ENCODE measurements at places on chromosomes 6 and 20.

DNA sequence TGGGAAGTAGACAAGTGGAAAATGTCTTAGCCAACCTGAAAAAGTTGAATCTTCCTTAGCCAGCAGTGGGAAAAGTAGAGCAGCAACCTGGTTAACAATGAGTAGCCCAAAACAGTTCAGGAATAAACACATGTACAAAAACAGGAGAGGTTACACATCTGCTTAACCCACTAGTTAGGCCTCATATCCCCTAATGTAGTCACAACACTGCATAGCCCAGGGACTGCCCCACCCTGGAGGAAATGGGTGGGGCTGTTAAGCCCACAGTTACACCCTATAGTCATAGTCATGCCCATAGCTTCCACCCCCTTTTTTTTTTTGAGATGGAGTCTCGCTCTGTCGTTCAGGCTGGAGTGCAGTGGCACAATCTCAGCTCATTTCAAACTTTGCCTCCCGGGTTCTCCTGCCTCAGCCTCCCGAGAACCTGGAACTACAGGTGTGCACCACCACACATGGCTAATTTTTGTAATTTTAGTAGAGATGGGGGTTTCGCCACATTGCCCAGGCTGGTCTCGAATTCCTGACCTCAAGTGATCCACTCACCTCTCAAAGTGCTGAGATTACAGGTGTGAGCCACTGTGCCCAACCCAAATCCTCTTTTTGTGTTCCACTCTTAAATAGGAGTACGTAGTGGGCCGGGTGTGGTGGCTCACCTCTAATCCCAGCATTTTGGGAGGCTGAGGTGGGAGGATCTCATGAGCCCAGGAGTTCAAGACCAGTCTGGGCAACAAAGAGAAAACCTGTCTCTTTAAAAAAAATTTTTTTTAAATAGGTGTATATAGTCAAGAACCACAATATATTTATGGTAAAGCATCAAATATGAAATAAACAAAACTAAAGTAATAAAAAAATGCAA is 24.5 kb downstream of the ILRUN start:
- DNase-seq: peak; percentile 57

- DNase-seq: no peak
Observed at GRCh38 chr6:5151955-5152401, 66.8 kb downstream of the PPP1R3G start.

DNA sequence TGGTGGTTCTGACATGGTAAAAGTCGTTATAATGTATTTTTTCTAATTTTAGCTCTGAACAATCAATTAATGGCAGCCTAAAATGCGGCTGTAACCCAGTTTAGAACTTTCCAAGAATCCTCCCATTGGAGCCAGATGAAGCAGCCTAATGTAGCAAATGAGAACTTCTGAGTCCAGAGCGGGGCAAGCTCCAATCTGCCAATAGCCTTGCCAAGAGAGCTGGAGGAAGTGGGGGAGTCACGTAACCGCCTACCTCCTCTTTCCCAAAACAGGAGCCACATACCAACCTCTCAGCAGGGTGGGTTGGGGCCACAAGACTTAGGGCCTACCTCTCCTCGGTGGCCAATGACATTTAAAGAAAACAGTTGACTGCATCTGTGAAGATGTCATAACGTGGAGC is 230.6 kb downstream of the SOD2 start:
- DNase-seq: no peak

- no peak for DNase-seq
Observed at GRCh38 chr20:61954276-61955021, 111.2 kb downstream of the TAF4 start.

- DNase-seq: peak; percentile 18
Observed at GRCh38 chr20:53216856-53217576, 244.9 kb downstream of the TSHZ2 start.

GRCh38 chr6:154613137-154613676 is 102.7 kb upstream of the CNKSR3 start:
- DNase-seq: no peak

DNA sequence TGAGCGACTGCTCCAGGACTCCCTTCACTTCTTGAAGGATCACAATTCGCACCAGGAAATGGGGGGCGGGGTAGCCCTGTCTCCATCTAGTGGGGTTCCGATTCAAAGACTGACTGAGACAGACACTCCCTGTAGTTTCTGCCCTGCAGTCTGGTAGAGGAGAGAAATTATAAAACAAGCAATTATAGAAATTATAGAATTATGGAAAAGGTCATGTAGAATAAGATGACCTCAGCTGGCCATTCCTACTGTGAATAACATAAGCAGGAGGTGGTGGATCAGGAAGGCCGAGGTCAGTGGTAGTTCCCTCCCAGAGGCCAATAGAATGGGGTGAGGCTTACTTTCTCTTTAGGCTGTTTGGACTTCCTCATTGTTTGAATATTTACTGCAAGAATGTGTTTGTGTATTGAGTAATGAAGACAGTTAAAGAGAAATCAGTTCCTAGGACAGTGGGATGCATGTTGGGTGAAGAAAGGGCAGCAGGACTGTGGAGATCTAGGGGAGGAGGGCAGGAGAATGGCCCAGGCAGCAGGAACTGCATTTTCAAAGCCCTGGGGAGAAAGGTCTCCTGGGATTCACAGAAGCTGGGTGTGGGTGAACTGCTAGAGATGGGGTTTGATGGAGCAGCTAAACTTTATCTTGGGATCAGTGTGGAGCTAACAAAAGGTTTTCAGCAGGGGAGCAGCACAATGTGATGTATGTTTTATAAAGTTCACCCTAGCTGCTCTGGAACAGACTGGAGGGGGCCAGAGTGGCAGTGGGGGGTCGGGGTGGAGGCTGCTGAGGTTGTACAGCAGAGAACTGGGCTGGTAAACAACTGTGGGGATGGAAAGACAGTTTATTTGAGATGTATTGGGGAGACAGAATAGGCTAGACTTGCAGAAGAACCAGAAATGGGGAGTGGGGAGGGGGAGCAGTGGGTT is 2.1 kb downstream of the ZNF341 start:
- no peak for DNase-seq

DNA sequence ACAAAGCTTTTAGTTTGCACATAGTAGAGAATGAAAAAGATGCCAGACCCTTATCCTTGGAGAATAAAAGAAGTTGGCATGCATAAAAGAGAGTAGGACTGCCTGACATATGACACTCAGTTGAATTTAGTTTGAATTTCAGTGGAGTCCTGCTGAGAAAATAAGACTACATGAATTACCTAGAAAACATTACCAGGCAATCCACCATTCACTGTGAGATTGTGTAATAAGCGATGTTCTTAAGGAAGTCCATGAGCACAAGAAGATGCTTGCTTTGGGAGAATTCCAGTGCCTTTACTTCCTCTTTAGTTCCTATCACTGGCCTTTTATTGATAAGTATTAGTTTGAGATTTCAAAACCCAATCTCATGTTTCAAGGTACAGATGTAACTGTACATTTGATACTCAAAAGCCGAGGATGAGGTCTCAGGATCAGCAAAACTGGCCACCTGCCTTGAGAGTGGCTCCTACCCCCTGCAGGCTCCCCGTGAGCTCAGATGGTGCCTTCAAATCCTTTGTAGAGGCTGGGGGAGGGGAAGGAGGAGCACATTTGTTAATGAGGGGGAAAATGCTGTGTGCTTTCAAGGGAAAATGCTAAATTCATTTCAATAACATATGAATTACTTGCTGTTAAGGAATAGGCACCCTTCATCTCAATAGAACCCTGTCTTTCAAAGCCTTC is 11.2 kb upstream of the UNC93A start:
- DNase-seq: no peak

GRCh38 chr6:169689287-169689686 is 12.5 kb downstream of the WDR27 start:
- DNase-seq: no peak

DNA sequence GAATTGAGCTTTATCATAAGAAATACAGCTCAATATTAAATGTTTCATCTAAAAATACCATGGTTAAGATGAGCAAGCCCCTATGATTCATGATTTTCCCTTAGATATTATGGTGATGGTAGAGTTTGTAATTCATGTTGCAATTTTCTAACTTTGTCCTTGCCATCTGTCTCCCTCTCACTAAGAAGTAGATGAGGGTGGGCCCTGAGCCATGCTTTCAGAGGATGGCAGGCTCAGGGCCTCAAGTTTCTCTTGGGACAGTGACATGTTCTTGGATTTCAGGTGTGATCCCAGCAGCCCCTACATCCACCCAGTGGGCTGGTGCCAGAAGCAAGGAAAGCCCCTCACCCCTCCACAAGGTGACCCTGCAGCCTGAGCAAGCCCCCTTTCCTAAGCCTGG is 25.6 kb downstream of the L3MBTL1 start:
- DNase-seq: no peak

- no peak for DNase-seq
Observed at GRCh38 chr20:38599410-38599882, 2.2 kb upstream of the ARHGAP40 start.

DNA sequence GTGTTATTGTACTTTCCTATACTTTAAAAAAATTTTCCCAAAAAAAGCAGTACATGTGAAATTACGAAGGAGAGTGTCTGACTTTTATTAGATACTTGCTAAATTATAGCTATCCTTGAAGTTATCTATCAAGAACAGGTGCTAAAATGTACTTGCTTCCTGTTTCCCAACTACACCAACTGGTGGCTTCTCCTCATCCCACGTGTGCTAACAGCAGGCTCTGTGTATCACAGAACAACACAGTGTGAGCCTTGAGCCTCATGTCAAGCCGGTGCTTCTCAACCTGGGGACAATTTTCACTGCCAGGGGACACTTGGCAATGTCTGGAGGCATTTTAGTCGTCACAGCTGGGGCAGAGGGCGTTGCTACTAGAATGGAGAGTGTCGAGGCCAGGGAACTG is 36.2 kb upstream of the CDYL start:
- DNase-seq: peak; percentile 11

DNA sequence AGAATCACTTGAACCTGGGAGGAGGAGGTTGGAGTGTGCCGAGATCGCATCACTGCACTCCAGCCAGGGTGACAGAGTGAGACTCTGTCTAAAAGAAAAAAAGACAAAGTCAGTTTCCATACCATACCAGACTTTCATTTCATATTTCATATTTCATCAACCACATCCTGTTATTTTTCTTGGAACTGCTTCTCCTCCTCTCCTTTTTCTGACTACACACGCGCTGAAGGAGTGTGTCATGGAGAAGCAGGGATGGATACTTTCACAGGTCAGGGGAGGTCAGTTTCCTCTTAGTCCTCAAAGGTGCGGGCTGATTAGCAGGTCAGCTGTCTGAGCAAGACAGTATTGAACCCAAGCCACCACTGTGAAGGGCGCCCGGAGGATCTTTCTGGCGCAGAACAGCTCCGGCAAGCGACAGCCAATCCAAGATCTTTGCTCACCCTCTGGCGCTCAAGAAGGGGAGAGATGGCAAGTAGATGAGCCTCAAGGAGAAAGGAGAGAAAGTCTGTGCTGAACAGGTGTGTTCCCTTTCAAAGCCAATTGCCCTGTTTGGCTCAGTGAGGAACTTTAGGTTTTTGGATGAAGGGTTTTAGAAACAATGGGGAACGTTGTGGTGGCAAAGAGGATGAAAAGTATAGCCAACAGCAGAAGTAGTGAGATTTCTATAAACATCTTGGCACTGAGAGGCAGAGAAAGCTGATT is 18.9 kb upstream of the SYNJ2 start:
- no peak for DNase-seq

GRCh38 chr6:81381382-81381916 is 371.0 kb downstream of the TENT5A start:
- no peak for DNase-seq

DNA sequence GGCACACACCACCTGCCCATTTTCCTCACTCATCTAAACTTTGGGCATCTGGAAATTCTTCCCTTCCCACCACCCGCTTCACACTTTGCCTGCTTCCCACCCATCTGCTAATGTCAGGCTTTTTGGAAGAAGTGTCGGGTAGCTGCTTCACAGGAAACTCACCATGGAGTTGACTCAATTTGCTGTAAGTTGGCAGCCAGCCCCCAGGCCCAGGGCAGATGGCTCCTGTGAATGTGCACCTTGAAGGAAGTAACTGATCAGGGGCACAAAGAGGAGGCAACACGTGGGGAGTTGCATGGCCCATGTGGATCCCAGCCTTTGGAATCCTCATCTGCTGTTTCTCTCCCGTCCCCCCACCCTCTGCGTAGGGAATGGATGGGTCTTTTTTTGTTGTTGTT is 87.3 kb downstream of the PPP1R14C start:
- no peak for DNase-seq

DNA sequence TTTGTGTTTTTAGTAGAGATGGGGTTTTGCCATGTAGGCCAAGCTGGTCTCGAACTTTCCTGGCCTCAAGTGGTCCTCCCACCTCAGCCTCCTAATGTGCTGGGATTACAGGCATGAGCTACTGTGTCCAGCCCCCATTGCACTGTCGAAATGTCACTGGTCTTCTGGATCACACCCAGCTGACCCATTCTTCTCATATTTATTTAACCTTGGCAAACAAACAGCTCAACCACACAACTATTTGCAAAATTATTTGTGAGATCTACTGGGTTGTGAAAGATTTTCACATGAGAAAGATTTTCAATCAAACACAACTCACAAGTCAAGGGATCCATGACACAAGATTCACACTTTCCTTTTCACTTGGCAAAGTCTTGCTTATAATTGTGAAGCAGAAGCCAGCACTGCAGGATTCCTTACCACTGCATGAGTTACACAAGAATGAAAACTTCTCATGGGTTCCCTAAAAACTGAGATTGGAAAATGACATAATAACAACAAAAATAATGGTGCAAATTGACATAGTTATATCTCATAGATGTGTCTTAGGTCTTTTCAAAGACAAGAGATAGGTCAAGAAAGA is 2.0 kb upstream of the CST9L start:
- DNase-seq: no peak

GRCh38 chr20:35347011-35347410 is 54.8 kb upstream of the FAM83C start:
- no peak for DNase-seq

- peak; percentile 48 for DNase-seq
Observed at GRCh38 chr6:42963855-42964605, 3.5 kb downstream of the GNMT start.

DNA sequence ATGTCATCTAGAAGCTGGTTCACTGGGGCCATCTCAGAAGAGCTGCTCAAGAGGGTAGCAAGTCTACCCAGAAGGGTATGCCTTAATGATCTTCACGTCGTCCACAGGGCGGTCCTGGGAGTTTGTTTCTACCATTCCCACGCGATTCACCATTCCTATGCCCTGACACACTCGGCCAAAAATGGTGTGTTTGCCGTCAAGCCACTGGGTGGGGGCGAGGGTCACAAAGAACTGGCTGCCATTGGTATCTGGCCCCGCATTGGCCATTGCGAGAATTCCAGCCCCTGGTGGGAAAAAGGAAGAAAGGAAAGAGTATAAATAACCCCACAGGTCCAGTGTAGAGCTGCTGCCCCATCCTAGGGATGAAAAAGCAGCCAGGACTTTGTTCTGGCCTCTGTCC is 16.5 kb upstream of the CPNE5 start:
- DNase-seq: no peak

- DNase-seq: no peak
Observed at GRCh38 chr6:87154641-87154992, 748 bp upstream of the ZNF292 start.

- no peak for DNase-seq
Observed at GRCh38 chr6:33856031-33856590, 52.3 kb upstream of the MLN start.

DNA sequence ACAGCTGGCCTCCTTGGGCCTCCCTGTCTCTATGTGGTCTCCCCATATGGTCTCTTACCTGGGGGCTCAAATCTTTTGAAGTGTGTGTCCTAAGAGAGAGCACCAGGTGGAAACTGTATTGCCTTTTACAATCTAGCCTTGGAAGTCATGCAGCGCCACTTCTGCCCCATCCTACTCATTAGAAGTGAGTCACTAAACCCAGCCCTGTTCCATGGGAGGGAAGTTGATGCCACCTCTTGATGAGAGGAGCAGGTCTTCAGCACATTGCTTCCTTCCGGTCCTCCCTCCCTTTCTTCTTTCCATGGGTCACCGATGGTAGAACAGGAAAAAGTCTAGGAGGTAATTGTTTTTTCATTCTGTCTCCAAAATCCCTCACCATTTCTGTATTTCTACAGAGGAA is 156.3 kb downstream of the FOXA2 start:
- DNase-seq: no peak

Data from Jurkat, Clone E6-1 (cell line).